Right hindlimb (tissue), 1 donor: ENCODE measurements at places on chromosomes 7 and 10.

- DNase-seq, result no peak
Measured at GRCh38 chr7:129561677-129562359, 49.7 kb upstream of the NRF1 start.

GRCh38 chr10:107994621-107995270 lies 830.2 kb upstream of the SORCS1 start:
- no peak for DNase-seq

DNA sequence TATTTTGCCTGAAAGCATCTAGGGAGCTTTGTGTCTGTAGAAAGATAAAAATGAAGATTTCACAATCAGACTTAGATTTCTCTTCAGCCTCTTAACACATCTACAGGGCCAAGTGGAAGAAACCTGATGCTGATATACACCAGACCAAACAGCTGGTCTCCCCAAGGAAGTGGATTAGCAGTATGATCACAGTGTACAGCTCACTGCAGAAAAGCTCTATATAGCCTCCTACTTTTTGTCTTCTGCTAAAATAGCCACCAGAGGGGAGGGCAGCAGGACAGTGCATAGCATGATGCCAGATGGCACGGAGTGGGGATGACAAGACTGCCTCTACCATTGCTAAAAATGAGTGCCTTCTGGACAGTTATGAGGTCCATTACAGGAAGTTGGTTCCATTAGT lies 16.0 kb downstream of the FAM13C start:
- DNase-seq, result no peak

DNA sequence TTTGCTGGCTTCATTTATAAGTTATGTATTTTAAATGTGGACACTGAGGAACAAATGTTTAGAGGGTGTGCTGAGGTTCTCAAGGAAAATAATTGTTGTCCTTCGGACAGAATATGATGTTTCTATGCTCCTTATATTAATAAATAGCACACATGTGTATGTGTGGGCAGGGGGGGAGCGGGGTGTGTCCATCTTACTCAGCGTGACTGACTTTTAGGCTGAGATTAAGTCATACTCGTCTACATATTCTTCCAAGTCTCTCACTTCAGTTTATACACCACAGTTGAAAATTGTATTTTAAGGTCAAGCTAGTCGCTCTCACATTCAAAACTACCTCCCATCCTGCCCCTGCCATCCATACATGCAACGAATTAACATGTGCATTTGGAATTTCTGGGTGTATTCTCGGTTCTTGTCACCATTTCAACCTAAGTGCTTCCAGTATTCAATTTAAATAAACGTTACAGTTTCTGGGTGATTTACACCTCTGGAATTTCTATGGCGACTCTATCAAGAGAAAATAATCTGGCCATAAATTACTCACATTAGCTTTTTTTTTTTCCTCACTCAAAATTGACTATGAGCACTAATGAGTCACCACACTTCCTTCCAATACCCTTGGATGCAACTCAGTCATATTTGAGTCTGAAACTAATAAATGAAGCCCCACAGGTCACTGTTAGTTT lies 3.3 kb downstream of the PCDH15 start:
- no peak for DNase-seq

GRCh38 chr10:58867683-58868082 lies 308.8 kb upstream of the PHYHIPL start:
- no peak for DNase-seq

GRCh38 chr10:88987243-88987725 lies 3.3 kb upstream of the FAS start:
- no peak for DNase-seq

- DNase-seq, result no peak
Measured at GRCh38 chr7:24582166-24582565, 8.9 kb downstream of the PALS2 start.

- no peak for DNase-seq
Measured at GRCh38 chr10:128519581-128519980, 393.4 kb upstream of the MKI67 start.

GRCh38 chr7:110898516-110898915 lies 192.4 kb upstream of the LRRN3 start:
- DNase-seq, result no peak

DNA sequence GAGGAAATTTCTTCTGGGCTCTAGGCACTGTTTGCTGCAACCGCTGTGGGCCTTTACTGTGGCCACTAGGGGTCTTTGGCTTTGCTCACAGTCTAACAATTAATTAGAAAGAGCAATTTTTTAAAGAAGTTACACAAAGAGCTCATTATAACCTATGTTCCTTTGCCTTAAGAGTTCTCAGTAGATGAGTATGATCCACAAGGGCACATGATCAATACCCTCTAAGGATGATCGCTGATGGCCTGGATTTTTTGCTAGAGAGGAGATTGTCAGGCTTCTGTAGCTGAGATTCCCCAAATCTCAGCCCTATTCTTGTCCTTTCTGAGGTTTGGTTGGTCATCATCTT lies 80.8 kb upstream of the RHOBTB1 start:
- peak; percentile 38 for DNase-seq

GRCh38 chr10:129846991-129847391 lies 117.1 kb downstream of the EBF3 start:
- DNase-seq, result no peak

DNA sequence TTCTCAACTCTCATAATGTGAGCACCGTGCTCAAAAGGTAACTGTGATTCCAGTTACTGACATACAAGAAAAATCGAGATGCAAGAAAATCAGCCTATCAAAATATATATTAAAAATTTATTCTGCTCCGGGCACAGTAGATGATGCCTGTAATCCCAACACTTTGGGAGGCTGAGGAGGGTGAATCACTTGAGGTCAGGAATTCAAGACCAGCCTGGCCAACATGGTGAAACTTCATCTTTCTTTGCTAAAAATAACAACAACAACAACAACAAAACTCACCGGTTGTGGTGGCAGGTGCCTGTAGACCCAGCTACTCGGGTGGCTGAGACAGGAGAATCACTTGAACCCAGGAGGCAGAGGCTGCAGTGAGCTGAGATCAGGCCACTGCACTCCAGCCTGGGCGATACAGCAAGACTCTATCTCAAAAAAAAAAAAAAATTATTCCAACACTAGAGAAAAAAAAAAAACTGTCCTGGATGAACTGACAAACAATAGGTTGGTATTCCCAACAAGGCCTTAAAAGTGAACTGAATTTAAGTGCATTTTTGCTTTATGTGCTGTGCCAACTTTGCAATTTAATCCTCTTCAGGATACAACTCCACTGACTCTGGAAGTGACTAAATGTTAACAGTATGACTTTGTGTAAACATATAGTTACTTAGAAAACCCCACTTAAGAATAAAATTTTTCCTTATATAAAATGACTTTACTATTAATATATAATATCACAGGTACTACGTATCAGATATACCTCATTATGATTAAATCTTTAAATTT lies 51.1 kb downstream of the JMJD1C start:
- no peak for DNase-seq

DNA sequence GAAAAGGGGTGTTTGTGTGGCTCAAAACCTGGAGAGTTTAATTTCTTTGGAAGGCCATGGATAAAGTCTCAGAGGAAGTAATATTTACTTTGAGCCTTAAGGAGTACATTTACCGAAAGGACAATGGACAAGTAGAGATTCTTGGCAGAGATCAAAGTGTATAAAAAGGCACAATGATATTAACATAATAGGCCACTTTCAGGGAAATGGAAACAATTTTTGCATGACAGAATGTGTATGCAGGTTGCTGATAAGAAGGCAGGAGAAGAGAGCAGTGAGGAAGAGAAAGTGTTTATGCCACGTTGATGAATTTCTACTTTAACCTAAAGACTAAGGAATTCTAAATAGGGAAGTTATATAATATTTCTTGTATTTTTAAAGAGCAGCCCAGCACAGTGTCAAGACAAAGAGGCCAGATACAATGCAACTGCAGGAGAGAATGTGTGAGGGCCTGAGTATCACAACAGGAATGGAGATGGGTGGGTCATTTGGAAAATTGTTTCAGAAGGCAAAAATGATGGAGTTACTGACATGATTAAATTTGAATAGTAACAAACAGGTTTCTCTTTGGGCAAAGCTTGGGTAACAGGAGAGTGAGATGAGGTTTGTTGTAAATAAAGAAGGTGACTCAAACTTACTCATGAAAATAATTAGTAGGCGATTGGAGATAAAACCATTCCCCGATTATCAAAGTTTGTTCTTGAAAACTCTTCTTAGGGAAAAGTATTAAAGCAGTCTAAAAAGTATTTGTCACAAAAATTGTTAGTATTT lies 84.1 kb downstream of the THSD7A start:
- DNase-seq, result no peak
